ENCODE measurements at places on chromosomes 12 and 14.

DNA sequence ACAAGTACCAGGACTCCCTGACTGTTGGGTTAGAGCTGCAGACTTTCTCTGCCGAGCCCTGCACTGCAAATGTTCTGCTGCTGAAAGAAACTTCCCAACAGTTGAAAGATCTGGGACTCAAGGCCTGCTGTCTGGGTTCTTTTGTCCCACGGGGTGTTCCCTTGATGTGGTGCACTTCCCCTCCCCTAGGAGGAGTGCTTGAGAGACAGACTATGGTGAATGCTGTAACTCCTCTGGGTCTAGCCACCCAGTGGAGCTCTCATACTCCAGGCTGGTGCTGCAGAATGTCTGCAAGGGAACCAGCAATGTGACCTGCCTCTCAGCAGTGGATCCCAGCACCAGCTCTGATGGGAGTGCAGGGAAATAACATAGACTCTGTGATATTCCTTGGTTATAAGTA, 129.2 kb upstream of the SLCO1B1 start:
- peak; percentile 4 for DNase-seq

DNA sequence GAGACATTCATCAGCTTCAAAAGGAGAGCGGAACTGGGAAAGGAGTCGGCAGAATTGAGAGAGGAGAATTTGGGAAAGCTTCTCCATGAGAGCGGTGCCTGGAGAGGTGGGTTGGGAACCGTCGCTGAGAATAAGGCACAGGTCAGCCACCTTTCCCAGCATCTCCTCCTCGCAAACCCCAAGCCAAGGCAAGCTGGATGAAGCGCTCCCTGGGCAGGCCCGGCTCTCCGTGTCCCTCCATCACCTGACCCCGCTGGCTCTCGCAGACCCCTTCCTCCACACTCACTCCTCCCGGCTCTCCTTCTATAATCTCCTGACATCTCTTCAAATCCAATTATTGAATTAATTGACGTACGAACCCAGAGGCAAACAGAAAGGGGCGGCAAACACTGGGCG, 18.9 kb upstream of the ATP5MC2 start:
- no peak for DNase-seq

GRCh38 chr14:82046512-82047226, 513.0 kb upstream of the SEL1L start:
- DNase-seq, result no peak

GRCh38 chr14:58747181-58747580, 109.4 kb downstream of the DACT1 start:
- peak; percentile 96 for DNase-seq

DNA sequence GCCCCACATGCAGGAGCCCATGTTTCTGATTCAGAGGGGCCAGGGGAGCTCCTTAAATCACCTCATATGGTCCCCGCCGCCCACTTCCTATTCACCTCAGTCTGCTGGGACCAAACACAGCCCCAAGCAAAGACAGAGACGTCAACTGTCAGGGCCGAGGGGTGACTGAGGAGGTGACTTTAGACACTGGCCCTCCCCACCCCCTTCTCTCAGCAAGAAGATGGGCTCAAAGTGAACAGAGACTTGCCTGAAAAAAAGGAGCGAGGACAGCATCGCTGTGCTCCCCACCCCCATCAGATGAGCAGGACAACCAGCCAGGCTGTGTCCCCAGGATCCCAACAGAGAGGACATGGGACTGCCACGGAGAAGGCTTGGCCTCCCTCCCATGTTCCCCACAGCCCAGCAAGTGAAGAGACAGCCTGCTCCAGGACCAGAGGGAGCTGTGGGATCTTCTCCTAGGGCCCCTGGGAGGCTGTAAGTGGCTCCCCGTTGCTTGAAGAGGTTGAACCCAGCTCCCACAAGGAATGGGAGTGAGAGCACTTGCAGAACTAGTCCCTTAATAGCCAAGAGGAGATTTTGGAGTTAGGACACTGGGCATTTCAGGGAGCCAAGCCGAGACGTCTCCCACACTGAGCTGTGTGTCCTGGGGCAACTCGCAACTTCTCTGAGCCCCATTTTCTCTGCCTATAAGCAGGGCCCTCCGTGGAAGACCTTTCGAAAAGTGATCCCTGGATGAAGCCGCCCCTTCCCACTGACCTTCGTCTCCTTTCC, 1.3 kb upstream of the KRT79 start:
- DNase-seq, result peak; percentile 51

GRCh38 chr14:53310412-53310811, 157.3 kb upstream of the DDHD1 start:
- DNase-seq, result no peak

GRCh38 chr12:64160711-64161060, 61.4 kb downstream of the KICS2 start:
- DNase-seq, result no peak

GRCh38 chr12:58621126-58621525, 299.2 kb downstream of the LRIG3 start:
- no peak for DNase-seq

DNA sequence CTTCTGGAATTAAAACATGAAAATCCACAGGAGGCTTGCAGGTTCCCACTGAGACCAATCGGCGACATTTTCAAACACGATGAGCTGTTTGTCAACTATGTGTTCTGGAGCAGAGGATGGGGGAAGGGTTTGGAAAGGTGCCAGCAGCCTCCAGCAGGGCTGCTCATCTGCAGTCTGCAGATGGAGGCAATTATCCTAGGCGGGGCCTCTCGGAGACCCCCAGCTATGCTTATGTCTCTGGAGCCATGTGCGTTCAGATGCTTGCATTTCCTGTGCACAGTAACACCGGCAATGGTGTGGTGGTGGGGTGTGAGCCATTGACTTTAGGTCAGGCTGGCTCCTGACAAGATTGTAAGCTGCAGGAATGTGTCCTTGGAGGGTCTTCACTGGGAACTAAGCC, 51.7 kb downstream of the RPH3A start:
- no peak for DNase-seq

DNA sequence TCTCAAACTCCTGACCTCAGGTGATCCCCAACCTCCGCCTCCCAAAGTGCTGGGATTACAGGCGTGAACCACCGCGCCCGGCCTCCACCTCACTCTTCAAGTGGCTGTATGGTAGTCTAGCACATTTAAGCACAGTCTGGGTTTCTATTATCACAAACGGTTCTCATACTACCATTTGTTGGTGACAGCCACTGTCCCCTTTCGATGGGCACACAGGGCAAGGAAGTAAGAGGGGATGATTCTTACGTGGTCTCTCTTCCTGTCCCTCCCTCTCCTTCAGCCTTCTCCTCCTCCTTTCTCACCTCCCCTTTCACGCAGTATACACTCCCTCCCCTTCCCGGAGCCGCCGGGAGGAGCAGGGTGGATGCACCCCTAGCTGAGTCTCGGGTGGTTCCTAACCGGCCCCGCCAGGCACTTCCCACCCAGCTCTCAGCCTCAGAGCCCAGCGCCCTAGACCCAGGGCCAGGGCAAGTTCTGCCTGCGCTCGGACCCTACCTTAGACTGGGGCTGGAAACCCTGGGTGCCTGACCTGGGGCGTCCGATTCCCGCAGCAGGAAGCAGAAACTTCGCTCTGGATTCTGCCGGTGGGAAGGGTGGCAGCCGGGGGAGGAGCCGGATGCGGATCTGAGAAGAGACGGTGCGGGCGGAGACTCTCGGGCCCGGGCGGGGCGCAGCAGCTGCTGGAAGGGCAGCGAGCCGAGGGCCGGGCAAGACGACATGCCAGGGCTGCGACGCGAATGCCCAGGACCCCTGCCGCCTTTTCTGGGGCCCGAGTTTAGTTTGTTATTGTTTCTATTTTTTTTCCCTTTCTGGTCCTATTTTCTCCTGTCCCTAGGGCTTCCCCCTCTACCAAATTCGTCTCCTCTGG, at the start of gene TEP1:
Gene TEP1 (minus strand): TSS at position 626 of the 868 bp plus-strand sequence. CDS start 5,062 bp downstream, outside the sequence.
- DNase-seq, result peak; percentile 82

GRCh38 chr14:101184104-101184455, 280.6 kb upstream of the RTL1 start:
- no peak for DNase-seq

- no peak for DNase-seq
Measured at GRCh38 chr14:91484186-91484585, 25.9 kb downstream of the PPP4R3A start.

DNA sequence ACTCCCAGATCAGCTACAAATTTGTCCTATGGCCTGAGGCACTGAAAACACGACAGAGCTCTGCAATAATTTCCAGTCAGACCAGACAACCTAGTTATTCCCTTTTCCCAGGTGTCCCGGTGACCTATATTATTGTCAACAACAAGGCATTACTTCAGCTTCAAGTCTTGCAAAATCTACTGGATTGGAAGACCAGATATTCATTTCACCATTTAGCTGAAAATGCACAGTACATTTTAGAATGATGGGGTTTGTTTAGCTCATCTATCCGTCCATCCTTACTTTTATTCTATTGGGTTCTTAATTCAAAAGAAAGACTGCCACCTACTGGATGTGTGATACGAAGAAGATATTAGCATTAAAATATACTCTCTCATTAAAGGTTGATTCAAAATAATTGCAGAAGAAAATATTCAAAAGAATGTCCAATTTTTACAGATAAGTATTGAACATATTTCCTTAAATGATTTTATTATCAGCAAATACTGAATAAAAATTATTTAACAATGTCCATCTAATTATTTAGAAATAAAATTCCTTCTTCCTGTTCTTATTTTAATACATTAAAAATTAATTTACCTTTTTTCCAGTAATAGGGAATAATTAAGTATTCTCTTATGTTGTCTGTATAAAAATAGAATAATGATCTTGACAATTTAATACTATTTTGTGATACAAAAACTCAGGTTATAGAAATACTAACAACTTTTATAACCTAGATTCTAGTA, 244.9 kb upstream of the LRIG3 start:
- DNase-seq, result peak; percentile 32

DNA sequence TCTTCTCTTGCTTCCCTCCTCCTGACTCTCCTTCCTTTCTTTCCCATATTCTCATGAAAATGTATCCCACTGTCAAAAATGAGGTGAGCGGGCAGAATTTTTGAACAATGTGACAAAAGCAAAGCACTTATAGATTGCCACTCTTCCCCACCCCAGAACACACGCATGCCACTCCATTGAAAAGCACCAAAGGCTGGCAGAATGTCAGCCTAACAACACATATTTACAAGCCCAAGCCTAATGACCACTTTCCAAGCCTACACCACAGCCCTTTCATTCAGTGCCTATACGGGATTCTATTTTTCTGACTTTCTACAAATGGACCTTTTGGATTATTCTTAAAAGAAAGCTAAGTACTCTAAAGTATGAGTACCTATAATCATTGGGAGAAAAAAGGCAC, 62.9 kb upstream of the METAP2 start:
- DNase-seq, result no peak

- no peak for DNase-seq
Measured at GRCh38 chr14:31312934-31313333, 105.3 kb upstream of the HECTD1 start.

DNA sequence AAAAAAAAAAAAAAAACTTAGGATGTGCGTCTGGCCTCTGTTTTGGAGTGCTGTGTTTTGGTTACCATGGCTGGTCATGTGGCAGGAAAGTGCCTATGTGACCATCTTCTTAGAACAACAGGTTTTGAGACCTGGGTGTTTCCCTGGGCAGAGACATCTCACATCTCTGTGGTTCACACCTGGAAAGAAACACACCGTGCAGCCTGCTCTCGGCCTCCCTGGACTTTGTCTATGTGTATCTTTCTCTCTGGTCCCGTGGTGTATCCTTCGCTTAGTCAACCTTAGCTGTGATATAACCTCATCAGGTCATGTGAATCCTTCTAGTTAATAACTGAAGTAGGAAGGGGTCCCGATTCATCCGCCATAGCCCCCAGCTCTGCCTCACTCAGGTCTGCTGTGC, 22.6 kb downstream of the ACADS start:
- no peak for DNase-seq

GRCh38 chr12:109600481-109600880, 26.9 kb downstream of the MVK start:
- DNase-seq, result no peak

- no peak for DNase-seq
Measured at GRCh38 chr12:49375406-49375805, 8.1 kb downstream of the SPATS2 start.

- DNase-seq, result peak; percentile 23
Measured at GRCh38 chr12:57063991-57064685, 14.2 kb upstream of the MYO1A start.

DNA sequence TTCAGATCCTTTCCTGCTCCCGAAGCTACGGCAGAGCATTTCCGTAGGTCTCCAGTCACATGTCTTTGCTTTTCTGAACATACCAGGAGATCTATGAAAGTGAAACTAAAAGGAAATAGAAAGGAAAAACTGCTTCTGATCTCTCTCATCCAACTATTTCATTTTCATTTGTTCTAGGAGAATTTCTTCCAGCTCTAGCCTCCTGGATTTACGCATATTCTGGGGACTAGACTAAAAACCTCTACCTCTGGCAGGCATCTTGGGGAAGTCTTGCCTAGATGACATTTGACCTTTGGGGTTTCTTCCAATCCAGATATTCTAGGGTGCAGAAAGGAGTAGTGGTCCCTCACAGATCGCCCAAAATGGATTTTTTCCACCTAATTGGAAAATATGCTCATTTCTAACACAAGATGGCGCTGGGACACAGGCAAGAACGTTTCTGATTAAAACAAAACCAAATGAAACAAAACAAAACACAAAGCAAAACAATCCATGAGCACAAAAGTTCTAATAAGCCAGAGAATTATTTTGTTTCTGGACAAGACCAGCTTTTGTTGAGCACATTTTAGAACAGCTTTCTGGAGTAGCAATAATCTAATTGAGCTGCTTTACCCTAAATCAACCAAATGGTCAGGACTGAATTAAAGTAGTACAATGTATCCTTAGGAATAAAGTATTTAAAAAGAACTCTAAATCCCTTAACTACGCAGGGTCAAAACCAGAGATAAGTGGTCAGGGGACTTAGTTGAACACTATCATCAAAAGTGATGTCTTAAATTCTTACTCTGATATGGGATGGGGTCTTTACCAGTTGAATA, 12.3 kb upstream of the PARP11 start:
- peak; percentile 59 for DNase-seq

DNA sequence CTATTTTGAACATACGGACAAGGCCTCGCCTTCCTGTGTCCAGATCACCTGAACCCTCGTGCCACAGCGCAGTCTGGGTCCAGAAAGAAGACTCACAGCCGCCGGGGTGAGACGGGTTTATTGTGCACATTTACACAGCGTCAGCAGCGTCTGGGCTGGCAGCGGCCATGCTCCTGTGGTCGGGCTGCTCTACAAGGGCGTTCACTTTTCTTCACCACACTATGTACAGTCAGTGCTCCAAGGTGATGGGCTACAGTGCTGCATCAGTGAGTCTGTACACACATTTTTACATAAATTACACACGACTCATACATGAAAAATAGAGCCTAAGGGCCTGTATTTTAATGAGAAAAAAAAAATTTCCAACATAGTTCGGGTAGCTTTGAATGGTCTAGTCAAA, 18.0 kb downstream of the ZFYVE21 start:
- no peak for DNase-seq

DNA sequence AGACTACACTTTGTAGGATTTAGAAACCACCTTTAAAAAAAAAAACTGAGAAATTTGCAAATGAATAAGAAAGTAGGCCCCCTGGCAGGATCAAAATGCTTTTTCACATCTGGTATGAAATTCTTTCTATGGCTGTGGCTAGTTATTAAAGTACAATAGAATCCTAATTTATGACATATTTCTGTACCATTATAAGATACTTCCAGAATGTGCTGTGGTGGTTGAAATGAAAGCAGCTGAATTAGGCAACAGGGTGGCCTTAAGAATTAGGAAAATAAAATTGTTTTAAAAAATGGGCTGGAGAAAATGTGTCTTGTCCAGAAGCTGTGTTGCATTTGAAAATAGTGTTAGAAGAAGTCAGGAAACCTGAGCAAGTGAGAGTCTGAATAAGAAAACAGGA, 85.9 kb upstream of the PDE3A start:
- no peak for DNase-seq

- peak; percentile 57 for DNase-seq
Measured at GRCh38 chr12:12265571-12266388, 1.1 kb downstream of the LRP6 start.

All from NB4 (cell line).